Amniotic stem cell (primary cell): ENCODE measurements at places on chromosomes 11 and 22.

GRCh38 chr22:29912605-29913398 is 29.8 kb downstream of the MTMR3 start:
- DNase-seq: peak; percentile 44

GRCh38 chr11:67390947-67391303 is 861 bp upstream of the RAD9A start:
- no peak for DNase-seq

DNA sequence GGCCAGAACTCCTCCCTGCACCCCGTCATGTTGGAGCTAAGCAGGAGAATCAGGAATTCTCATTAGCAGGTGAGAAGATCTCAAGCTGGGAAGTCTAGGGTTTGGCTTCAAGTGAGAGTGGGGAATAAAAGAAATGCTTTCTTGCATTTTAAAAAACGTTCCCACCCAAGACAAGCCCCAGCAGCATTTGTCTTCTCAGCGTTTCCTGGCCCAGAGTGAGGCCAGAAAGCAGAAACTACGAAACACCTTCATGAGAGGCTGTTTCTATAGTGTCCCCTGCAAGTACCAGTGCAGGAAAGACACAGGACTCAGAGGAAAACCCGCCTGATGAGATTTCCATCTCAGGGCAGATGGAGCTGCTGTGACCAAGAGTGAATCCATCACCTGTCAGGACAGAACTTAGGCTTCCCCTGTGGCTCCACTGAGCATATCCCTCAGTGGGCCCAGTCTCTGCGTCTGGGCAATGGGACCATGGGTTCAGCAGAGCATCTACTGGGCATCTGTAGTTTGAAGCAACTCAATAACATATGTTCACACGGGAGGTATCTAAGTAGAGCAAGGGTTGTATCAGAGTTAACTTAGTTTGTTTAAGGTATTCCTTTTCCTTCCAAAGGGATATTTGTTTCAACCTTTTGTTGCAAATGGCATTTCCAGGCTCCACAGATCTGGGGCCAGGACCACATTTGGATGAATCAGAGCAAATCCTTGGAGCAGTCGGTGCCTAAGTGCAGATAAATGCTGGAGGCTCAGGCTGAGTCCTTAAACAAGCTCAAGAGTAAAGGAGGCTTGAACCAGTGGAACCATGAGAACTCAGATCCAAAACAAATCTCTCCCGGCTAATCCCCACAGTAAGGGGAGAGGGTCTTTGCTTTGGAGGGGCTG is 548.3 kb downstream of the MIAT start:
- no peak for DNase-seq

DNA sequence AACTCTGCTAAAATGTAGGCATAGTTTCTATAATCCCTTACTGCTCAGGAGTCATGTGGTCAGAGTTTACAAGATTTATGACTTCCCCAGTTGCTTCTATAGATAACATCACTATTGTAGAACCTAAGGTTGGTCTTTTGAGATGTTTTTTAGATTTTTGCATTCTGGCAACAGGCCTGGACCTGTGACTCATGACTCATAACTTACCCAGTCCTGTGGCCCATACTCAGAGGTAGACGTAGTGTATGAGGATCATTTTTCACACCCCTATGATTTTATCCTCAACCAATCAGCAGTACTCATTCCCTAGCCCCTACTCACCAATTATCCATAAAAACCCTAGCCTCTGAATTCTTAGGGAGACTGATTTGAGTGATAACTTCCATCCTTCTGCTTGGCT is 384.4 kb upstream of the DDI1 start:
- DNase-seq: no peak

DNA sequence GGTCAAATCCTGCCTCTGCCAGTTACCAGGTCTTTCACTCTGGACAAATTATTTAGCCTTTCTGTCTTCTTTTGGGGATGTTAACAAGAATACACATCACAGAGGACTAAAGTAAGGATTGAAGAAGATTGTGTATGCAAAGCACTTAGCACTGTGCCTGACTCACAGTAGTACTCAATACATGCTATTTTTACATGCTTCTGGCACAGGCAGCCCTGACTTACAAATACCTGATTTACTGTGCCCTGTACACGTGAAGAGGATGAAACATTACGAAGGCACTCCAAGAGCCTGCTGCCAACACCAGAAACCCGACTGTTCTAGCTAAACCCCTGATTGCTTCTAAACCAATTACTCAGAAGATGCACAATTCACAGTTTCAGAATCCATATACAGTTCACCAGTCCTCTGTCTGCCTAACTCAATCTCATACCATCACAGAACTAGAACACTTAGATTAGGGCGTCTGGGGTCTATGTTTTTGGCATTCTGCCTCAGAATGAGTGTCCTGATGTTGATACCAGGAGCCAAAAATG is 300.9 kb upstream of the DDI1 start:
- no peak for DNase-seq

DNA sequence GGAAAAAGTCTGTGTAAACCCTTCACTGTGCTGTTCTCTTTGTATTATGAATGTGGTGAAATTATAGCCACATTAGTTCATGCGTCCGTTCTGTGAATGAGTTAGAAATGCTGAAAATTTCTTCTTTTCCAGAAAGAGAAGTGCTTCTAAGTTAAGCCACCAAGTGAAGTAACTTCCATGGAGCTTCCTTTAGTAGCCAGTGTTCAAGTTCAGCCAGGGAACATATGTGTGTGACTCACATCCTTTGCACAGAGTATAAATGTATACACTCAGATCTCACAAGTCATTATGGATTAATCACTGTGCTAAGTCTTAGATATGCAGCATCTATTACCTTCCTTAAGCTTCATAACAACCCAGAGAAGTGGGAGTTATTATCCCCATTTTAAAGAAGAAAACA is 3.1 kb upstream of the MMP8 start:
- DNase-seq: no peak

DNA sequence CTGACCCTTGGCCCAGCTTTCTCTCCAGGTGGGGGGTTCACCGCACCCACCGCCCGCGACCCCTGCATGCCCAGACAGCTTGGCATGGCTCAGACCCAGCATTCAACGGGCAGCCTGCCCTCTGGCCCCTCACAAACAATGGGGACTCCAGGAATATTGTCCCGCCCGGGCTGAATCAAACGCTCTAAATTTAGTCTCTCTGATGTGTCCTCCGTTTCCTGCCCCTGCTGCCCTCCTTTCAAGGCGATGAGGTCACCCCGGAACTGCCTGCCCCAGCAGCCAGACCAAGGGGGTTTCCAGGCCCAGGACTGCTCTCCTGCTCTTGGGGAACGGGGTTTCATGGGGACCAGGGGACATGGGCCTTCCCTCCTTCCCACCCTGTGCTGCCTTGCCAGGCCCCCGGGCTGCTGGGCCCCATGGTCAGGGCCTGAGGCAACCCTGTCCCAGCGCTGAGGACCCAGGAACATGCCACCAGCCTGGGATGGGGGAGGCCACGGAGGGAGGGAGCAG is 10.1 kb upstream of the PDGFB start:
- DNase-seq: peak; percentile 29

DNA sequence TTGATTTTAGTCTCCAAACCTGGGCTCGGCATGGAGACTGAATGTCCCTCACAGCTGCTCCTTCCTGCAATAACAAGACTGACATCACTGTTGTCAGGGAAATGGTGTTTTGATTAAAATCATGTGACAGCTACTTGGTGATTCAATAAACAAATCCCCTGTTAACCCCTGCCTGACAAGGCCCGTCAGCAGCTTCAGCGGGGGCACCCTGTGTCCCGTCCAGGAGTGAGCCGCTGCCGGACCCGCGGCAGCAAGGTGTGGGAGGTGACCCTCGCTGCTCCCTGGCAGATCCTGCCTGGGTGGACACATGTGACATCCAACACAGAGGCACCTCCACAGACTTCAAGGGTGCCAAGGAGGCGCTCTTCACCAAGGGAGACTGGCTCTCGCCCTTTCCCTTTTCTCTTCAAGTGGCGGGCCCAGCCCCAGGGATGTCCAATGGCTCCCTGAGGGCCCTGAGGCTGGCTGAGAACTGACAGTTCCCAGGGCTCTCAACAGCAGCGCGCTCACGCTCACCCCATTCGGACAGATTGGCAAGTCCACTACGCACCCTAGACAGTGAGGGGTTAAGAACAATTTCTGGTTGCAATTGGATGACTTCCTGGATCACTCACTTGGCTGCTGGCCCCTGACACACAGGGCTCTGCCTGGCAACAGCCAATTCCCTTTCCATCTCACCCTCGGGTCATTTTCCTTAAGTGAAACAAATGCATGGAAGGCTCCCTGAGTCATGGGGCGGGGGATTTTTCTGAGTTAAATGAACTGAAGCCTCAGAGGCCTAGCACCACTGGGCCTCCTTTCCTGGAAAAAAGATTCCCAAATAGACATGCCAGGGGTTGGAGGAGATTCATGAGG is 30.7 kb downstream of the PPP2R1B start:
- DNase-seq: peak; percentile 99

DNA sequence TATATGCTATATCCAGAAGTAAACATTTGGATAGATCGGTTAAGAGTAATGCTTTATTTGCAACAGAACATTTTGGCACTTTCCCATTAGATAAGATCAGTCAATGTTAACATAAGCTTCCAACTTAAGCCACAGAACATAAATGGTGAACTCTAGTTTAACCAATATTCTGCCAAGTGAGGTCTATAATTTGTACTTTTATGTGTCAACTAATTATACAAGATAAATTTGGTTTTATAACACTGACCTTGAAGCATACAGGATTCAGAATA is 23.5 kb upstream of the BLID start:
- DNase-seq: no peak

- no peak for DNase-seq
Observed at GRCh38 chr11:102833731-102834130, 9.7 kb downstream of the MMP3 start.

DNA sequence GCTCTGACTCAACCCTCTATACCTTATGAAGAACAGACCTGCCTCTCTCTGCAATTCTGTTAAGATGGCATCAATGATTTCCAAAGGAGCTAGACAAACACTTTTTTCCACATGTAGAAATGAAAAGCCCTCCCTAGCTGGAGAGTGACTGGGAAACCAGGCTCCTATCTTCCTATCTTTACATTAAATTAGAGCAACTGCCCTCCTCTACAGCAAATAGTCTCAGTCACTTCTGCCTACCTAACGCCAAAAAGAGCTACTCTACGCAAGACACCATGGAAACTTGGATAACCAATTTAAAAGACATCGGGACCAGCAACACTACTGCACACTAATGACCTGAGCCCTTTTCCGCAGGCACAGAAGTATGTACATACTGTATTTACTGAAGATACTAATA is 84.8 kb downstream of the MICAL3 start:
- no peak for DNase-seq

- DNase-seq: peak; percentile 9
Observed at GRCh38 chr11:129061492-129062230, 119.0 kb upstream of the TP53AIP1 start.

GRCh38 chr22:44944883-44945601 is 64.8 kb downstream of the PHF21B start:
- no peak for DNase-seq

- DNase-seq: no peak
Observed at GRCh38 chr11:96126917-96127595, 203.1 kb upstream of the MTMR2 start.

- no peak for DNase-seq
Observed at GRCh38 chr11:1906611-1907423, 12.7 kb upstream of the TNNT3 start.

DNA sequence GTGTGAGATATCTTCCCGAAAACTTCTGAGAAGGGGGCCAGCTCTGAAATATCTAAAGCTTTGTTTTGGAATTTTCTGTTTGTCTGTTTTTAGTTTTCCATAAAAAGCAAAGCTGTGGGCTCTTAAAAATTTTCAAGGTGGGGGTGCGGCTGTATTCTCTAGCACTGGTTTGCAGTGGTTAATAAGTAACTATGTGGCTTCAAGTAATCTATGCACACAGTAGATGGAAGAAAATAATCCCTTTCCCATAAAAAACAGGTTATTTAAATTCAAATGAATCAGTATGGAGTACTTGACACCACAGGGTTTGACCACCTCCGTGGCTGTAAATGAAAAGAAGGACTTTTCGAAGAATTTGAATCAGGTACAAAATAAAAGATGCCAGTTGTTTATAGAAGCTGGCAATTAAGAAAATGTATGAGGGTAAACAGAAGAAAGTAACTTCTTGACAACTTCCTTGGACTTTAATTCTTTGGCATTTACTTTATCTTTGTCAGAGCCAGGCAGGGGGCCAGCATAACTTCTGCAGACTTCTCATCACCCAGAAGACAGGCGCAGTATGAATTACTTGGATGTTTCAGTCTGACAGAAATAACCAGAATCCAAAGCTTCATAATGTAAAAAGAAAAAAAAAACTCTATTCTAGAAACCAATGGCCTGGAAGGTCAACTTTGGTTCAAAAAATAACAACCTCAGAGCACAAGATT is 981.0 kb downstream of the DLG2 start:
- DNase-seq: no peak

DNA sequence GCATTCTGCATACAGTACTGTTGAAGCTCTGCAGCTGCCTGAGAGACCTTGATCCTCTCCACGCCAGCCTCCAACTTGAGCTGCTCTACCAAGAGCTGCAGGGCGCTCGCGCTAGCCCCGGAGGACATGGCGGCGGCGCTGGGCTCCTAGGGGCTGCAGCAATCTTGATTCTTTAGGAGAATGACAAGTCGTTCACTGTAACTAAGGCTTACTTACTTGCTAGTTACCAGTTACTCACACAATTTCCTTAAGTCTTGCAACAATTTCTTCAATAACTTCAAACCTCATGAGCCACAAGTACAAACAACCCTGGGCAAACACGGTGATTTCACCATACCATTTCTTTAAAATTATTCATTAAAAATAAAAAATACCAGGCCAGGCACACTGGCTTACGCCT is 21.9 kb downstream of the SBF2 start:
- DNase-seq: no peak

DNA sequence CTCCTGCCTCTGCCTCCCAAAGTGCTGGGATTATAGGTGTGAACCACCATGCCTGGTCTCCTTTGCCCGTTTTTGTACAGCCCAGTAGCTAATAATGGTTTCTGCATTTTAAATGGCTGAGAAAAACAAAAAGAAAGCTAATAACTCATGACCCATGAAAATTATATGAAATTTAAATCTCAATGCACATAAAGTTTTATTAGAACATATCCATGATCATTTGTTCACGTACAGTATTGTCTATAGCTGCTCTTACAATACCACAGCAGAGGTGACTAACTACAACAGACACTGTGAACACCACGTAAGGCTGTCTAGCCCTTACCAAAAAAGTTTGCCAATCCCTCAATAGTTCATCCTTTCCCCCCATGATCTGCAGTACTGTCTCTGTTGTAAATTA is 6.4 kb upstream of the PLAAT2 start:
- no peak for DNase-seq

- no peak for DNase-seq
Observed at GRCh38 chr11:14506532-14506931, 6.9 kb upstream of the COPB1 start.

DNA sequence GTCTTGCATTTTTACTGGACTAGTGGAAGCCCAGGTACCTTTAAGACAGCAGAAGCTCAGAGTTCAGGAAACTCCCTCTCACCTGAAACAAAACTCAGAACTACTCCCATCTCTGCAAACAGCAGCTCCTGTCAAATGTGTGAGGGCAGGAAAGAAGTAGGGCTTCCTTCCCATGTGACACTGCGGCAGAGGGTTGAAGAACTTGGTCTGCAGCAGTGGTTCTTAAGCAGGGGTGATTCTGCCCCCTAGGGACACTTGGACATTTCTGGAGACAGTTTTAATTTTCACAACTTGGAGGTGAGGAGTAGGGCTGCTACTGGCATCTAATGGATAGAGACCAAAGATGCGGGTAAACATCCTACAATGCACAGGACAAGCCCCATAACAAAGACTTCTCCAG is 63.4 kb downstream of the RCN1 start:
- DNase-seq: no peak
